Activated CD4-positive, alpha-beta T cell treated with anti-CD3 and anti-CD28 coated beads, Interleukin-2, amount 50 U/mL, for 48 hours (primary cell): ENCODE measurements at places on chromosomes 7 and 10.

GRCh38 chr10:100655326-100655759 is 90.0 kb upstream of the PAX2 start:
- DNase-seq, result no peak

GRCh38 chr10:35505241-35505873 is 99.8 kb upstream of the GJD4 start:
- DNase-seq, result no peak

DNA sequence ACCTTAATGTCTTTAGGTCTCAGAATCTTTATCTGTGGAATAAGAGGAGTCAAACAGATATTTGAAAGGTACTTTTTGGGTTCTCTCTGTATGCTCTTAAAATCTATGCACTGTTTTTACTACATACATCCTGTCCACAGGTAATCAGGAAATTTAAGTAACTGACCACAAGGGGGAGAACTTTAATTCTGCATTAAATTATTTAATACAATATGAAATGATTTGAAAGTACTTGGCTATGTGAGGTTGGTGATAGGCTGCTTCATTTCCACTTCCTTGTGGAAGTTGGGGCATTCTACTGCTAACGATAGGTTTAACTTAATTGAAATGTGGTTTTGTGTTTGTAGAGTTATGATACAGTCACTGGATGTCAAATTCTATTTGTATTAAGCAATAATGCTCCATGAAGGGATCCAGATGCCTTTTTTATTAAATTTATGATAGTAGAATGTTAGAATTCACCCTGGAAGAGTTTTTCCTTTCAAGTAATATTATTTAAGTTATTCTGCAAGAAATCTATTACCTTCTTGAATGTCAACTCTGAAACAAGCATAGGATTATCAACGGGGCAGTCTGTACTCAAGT is 6.0 kb downstream of the TEX47 start:
- DNase-seq, result no peak

DNA sequence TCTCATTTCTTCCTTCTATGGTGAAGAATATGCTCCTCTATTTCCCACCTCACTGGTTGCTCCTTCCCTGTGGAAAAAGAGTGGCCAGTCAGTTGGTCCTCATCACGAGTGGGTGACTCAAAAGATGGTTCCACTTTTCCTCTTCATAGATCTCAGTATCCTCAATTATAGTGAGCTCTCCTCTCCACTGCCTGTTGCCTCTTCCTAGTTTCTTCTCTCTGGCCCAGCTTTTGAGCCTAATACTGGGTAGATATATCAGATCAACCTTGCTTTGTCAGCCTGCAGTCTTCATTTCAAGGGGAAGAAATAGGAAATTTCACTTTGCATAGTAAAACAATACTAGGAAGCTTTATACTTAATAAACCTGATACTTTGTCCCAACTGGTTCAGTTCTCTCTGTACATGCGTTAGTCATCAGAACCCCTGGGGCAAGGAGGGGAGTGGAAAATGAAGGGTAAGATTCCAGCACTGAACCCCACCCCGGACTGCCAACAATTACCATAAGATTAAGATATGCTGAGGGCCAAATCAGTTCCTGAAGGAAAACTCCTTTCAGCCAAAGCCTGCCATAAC is 15.5 kb upstream of the WNT16 start:
- no peak for DNase-seq

DNA sequence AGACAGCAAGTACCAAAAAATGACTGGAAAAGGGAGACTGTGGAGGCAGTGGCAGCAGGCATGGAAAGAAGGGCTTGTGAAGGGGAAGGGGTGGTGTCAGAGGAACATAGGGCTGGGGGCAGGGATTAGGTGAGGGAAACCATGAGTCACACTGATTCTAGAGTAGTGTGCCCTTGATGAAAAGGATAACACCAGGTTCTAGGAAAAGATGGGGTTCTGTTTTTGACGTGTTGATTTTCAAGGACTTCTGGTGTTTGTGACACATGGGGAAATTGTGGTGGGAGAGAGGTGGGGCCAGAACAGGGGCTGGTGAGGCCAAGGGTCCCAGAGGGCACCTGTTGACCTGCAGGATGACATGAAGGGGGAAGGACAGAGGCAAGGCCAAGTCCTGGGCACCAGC is 57.1 kb downstream of the FIGNL1 start:
- DNase-seq, result peak; percentile 73

DNA sequence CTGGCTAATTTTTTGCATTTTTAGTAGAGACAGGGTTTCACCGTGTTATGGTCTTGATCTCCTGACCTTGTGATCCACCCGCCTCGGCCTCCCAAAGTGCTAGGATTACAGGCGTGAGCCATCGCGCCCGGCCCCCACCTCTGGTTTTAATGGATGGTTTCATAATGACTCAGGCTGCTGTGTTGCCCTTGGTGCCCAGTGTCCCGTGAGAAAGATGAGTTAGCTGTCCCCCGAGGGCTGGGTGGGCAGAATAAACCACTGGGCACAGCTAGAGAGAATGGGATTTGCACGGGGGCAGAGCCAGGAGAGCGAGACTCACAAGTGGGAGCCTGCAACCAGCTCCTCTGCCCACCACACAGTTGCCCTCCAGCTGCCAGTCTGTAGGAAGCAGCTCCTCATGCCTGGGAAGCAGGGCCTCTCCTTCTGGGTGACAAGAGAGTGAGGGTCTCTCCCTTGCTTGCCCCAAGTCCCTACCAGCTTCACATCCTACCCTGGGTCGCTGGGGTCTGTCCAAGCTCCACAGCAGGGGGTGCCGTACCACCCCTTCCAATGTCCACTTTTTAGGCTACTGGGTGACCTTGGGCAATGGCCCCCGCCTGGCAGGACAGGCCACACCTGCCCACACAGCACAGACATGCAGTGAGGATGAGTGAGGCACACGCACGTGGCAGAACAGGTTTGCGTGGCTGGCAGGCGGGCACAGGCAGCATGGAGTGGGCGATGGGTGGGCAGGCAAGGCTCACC is 16.1 kb upstream of the NDST2 start:
- no peak for DNase-seq

DNA sequence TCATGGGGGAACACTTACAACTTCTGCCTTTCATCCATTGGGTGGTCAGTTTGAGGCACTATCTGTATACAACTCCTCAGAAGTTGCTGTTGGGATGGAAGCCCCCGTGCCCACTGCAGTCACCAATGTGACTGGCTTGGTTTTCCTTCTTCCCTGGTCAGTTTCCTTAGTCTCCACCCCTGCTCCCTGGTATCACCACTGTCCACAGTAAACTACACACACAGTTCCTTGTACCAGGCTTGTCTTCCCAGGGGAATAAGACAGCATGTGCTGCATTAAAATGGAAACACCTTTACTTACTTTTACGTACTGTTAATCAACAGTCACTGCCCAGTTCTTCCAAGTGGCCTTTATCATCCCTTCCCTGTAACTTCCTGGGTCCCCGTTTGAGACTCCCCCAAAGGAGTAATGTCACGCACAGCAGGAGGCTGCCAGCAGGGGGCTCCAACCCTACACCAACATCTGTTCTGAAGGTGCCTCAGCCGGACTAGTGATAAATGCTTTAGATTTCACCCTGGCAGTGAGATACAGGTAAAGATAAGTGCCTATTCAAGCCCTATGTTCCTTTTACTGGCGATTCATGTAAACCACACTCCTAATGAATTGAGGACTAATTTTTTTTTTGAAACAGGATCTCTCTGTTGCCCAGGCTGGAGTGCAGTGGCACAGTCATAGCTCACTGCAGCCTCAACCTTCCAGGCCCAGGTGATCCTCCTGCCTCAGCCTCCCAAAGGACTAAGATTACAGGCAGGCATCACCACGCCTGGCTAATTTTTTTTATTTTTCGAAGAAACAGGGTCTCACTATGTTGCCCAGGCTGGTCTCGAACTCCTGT is 45.3 kb upstream of the PIK3AP1 start:
- DNase-seq, result peak; percentile 83

DNA sequence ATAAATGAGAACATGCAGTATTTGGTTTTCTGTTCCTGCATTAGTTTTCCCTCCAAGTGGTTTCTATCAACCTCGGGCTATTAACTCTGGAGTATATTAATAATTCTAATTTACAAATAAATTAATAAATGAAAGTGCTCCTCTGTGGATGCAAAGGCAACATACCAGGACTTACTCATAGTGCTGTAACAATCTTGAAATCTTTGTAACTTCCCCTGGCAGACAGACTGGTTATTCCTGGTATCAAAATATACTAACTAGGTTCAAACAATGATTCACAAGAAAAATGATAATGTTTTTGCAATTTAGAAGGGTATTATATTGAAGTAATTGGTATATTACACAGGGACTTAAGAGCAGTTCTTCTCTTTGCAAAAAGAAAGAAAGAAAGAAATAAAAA is 177.2 kb downstream of the FANK1 start:
- no peak for DNase-seq

DNA sequence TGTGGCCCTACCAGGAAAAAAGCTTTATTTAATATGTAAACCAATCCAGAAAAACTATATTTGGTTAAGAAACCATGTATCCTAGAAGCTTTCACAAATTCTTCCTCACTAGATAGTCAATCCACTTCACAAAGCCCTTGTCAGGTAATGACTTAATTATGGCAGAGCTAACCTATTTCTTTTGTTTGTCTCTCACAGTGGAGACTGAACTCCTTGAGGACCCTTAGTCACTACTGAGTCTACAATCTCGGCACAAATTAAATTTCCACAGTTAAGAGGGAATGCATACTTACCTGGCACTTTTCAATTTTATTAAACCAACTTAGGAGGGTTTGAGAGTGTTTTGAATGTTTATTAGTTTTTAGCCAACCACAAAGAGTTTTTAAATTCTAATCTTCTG is 23.0 kb downstream of the WAPL start:
- no peak for DNase-seq

- no peak for DNase-seq
Measured at GRCh38 chr7:92002720-92003119, 62.1 kb downstream of the AKAP9 start.

GRCh38 chr7:73909996-73910395 is 49.0 kb downstream of the TMEM270 start:
- DNase-seq, result no peak

DNA sequence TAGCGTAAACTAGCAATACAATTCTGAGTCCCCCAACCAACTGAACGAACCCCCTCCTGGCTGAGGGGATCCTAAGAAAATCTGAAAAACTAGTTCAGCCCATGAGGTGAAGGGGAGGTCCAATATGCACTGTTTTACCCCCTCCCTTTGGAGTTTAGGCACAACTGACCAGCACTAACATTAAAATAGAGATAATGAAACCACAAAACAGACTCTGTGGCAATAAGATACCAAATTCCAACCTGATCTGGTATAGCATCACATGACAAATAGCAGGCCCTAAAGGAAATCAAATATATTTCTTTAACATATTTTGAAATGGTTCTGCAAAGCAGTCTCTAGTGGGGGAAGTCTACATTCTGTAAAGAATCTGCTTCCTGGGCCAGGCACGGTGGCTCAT is 522.5 kb downstream of the TYW1 start:
- DNase-seq, result no peak

GRCh38 chr10:68144709-68145108 is 35.4 kb downstream of the MYPN start:
- no peak for DNase-seq

DNA sequence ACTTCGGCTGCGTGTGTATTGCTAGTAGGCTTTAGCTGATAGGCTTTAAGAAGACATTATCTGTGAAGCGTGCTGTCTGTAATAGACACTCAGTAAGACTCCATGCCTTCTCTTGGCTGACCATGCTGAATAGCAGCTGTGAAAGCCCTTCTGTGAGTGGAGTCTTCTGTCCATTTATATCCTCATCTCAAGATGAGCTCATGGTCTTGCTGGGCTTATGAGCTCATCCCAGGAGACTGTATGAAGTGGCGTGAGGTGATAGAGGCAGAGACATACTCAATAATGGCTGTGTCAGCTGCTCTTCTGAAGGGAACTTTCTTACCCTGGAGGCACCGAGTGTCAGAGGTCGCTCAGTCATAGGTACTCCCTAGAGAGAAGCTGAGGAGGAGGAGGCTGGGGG is 111.5 kb downstream of the SH2D4B start:
- DNase-seq, result no peak

- DNase-seq, result no peak
Measured at GRCh38 chr10:4981722-4982471, 18.7 kb downstream of the AKR1C1 start.

DNA sequence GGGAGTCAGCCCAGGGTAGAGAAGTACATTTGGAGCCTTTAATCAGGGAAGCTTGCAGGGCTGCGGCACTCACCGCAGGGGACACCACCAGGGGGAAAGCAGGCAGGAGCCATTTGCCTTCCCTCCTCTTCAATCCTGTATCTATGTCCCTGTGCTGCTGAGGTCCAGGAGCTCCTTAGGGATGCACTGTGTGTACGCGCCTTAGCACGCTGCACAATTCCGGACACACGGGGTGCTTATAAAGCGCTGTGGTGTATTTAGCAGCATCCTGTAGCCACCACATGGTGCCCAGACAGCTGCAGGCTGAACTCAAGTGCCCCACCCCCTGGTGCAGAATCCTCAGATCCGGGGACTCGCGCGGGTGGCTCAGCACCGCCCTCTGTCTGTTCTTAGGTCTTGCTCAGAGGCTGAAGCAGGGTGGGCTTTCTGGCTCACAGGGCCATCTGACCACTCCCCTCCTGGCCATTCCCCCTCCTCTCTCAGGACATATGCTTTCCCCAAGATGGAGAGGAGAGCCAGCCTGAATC is 421.4 kb downstream of the SDK1 start:
- peak; percentile 18 for DNase-seq

- no peak for DNase-seq
Measured at GRCh38 chr7:134780166-134780828, 863 bp downstream of the CALD1 start.

DNA sequence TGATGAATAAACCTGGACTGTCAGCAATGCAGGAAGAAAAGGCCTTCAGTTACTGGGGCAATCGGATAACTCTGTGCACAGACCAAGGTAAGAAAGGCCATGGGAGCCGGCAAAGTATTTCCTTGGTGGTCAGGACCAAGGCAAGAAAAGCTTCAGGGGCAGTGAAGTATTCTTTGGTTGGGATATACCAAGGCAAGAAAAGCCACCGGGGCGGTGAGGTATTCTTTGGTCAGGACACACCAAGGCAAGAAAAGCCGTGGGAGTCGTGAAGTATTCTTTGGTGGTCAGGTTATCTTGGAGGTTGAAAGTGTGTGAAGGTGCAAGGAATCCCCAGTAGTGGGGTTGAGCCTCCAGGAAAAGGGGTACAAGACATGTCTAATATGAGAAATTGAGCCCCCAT is 295.0 kb upstream of the GALNT17 start:
- no peak for DNase-seq

- DNase-seq, result no peak
Measured at GRCh38 chr7:155824227-155824886, 12.1 kb upstream of the SHH start.

DNA sequence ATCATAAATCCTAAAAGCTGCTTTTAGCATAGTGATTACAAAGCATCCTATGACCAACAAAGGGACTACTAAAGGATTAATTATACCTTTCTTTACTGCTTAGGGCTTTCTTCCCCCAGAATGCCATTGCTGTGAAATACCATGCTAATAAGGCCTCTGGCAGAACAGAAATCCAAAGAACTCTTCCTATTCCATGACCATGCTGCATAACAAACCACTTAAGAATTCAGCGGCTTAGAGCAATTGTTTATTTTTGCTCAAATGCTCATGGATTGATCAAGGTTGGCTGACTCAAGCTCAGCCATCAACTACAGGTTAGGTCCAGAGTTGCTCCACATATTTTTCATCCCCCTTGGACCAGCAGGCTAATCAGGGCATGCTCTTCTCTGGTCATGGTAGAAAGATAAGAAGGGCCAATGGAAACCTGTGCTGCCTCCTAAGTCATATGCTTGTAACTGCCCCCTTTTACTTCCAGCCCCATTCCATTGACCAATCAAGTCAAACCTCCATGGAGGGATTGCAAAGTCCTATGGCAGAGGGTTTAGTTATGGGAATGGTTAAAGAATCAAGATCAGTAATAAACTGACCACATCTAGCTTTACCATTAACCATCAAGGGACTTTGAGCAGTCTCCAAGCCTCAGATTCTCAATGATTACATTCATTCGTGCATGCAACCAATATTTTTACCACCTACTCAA is 244.4 kb upstream of the FZD1 start:
- DNase-seq, result no peak
